ENCODE measurements at places on chromosomes 5 and 9. TPM values are rescaled to one million over a fixed set of nuclear protein-coding genes. Genes with fewer than 3 reads are reported as not detected.

The PCDHGA7 gene
- total RNA-seq: 0.31 TPM

The GDA gene
- total RNA-seq: 0.21 TPM

The AP3B1 gene
- total RNA-seq: 51.2 TPM

The AGPAT2 gene
- 2.5 TPM for total RNA-seq

The HSPA4 gene
- total RNA-seq: 359 TPM

The MARVELD2 gene
- total RNA-seq: 15.4 TPM

The CER1 gene
- total RNA-seq: not detected

The STKLD1 gene
- total RNA-seq: 2.2 TPM

The C5orf22 gene
- total RNA-seq: 21.5 TPM

The SMIM33 gene
- total RNA-seq: not detected

The PHF24 gene
- total RNA-seq: not detected

The GABRA1 gene
- not detected for total RNA-seq

The SERF1B gene
- total RNA-seq: 53.5 TPM

DNA sequence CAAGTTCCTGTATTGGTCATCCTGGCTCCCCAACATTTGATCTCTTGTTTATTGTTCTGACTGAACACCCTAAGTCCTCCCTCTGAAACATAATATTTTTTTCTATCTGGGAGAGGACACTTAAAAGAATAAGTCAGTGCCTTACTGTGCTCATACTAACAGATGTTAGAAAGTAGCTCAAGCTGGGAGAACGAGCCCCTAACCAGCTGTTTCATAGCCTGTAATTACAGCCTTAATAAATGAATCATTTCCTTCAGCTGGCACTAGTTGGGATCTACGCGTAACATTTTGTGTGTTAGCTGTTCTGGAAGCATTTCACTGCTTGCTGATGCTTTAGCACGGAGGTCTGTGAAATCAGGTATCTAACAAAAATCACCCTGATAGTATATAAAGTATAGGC is 345.9 kb upstream of the RIOK2 start:
- no peaks in the 10 kb centered on the region for H3K36me3 ChIP-seq
- H3K4me3 ChIP-seq: no peak overlapping the region
- H3K27ac ChIP-seq: no peak overlapping the region

DNA sequence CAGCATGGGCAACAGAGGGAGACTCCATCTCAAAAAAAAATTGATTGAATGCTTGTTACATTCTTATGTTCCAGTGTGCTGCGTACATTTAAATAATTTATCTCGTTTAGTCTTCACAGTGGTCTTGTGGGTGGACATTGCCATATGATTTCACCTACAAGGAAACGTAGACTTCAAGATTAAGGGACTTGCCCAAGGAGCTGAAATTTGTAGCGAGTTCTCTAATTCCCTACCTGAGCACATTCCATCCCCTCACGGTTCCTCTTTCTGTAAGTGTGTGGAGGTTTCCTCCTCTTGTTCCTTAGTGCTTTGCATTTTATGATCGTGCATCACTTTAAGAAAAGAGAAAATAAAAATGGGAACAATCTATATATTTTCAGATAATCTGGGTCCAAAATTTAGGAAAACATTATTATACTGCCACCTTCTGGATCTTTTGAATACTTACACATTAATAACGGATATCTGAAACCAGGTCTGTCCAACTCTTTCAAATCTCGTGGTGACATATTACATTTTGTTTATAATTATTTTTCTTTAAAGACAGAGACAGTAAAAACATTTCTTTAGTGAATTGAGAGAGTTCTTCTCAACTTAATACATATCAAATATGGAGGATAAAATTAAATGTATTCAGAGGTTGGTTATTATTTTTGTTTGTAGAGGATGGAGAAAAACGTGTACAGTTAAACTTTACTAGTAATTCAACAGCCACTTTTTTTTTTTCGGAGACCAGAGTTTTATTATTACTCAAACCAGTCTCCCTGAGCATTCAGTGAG is 29.9 kb upstream of the C7 start:
- no peaks in the 10 kb centered on the region for H3K27me3 ChIP-seq
- H3K4me3 ChIP-seq: no peak overlapping the region

GRCh38 chr5:9766581-9766980 is 136.4 kb upstream of the TAS2R1 start:
- no peak overlapping the region for H3K4me3 ChIP-seq
- no peak overlapping the region for H3K27ac ChIP-seq
- no peaks in the 10 kb centered on the region for H3K27me3 ChIP-seq
- DNase-seq: no peak
- no peaks in the 10 kb centered on the region for H3K36me3 ChIP-seq
- H3K4me1 ChIP-seq: no peaks in the 10 kb centered on the region

DNA sequence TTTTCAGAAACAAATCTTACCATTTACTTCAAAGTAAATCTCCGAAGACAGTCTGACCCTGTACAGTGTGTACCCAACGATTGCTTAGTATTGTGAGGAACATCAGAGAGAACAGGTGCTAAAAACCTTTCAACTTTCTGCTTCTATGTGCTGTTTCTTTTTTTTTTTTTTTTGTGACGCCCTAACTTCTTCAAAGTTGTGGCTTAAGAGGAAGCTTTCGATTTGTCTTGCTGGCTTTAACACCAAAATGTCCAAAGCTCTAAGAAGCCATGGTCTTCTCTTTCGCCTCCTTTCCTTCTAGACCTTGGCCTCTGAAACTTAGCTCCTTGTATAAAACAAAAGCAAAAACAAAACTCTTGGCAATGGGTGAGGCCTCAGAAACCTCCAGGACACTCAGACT is 1.2 kb downstream of the TNFSF8 start:
- H3K4me3 ChIP-seq: no peak overlapping the region
- no peaks in the 10 kb centered on the region for H3K36me3 ChIP-seq
- peaks cover 30% of the 10 kb centered on the region for H3K27me3 ChIP-seq
- DNase-seq: no peak

- no peaks in the 10 kb centered on the region for H3K36me3 ChIP-seq
- DNase-seq: no peak
- H3K27ac ChIP-seq: no peak overlapping the region
- no peak overlapping the region for H3K4me3 ChIP-seq
- no peaks in the 10 kb centered on the region for H3K4me1 ChIP-seq
- no peaks in the 10 kb centered on the region for H3K27me3 ChIP-seq
Measured at GRCh38 chr9:4339836-4340560, 40.1 kb upstream of the GLIS3 start.

GRCh38 chr5:17178373-17178675 is 39.1 kb upstream of the BASP1 start:
- DNase-seq: no peak
- no peaks in the 10 kb centered on the region for H3K36me3 ChIP-seq
- H3K4me3 ChIP-seq: no peak overlapping the region
- no peaks in the 10 kb centered on the region for H3K27me3 ChIP-seq
- H3K4me1 ChIP-seq: no peaks in the 10 kb centered on the region

GRCh38 chr5:135214897-135215616 is 181.0 kb upstream of the PITX1 start:
- H3K4me3 ChIP-seq: no peak overlapping the region
- no peaks in the 10 kb centered on the region for H3K27me3 ChIP-seq
- no peaks in the 10 kb centered on the region for H3K36me3 ChIP-seq
- no peak overlapping the region for H3K27ac ChIP-seq
- H3K4me1 ChIP-seq: peaks cover 13% of the 10 kb centered on the region
- DNase-seq: no peak

DNA sequence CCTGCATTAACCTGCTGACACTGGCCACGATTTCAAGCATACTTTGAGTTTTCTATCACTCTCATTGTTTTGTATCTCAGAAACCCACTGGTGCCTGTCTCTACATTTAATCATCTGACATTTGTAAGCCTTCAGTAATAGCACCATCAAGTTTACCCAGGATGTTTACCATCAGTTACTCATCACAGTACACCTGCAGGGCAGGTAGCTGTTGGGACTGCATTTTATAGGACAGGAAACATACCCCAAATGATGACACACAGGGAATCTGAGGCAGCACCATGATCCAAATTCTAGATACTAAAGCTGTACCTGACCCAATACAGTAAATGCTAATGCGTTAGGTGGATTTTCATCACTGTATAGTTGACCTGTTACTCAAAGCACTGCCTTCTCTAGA is 114.2 kb downstream of the FEM1C start:
- no peaks in the 10 kb centered on the region for H3K27me3 ChIP-seq
- no peak overlapping the region for H3K27ac ChIP-seq

DNA sequence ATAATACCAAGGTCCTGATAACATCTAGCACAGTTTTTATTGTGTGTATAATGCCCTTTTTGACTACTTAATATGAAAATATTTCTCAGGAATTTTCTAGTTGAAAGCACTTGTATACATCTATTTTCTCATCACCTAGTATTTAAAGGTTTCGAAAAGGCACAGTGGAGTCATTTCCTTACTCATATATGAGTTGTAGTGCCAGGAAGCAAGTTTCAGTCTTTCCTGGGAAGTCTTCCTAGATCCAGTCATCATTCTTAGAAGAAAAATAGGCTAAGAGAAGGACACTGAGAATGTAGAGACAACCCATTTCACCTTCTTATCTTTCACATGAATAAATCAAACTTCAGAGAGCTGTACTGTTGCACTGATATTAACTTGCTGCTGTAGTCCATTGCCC is 70.2 kb downstream of the SLC25A46 start:
- H3K4me1 ChIP-seq: no peaks in the 10 kb centered on the region
- no peak for DNase-seq
- H3K27ac ChIP-seq: no peak overlapping the region
- H3K4me3 ChIP-seq: no peak overlapping the region
- no peaks in the 10 kb centered on the region for H3K36me3 ChIP-seq

DNA sequence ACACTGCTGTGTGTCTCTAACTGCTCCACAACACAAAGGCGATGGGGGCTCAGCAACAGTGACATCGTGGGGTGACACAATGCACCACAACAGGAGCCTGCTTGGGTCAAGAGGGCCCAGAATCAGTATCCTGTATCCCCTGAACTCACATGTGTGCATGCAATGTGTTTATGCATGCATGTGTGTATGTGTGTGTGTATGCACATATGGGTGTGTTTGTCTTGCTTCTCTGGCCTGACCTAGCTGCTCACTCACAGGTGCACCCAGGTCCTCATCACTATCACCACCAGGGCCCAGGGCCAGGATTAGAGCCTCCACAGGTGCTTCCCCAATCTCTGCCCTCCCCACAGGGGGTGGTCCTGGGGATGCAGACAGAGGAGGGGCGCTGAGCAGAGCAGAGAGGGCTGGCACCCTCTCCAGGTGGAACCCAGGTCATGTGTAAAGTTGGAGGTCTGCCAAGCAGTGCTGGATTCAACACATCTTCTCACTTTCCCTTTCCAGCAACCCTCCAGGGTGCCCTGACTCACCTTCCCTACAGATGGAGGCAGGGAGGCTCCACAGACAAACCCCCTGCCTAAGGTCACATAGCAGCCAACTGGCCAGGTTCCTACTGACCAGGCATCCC is 18.1 kb upstream of the ZNF484 start:
- no peak overlapping the region for H3K4me3 ChIP-seq
- peaks cover 12% of the 10 kb centered on the region for H3K4me1 ChIP-seq
- no peak for DNase-seq
- no peaks in the 10 kb centered on the region for H3K36me3 ChIP-seq
- no peak overlapping the region for H3K27ac ChIP-seq
- H3K27me3 ChIP-seq: no peaks in the 10 kb centered on the region

DNA sequence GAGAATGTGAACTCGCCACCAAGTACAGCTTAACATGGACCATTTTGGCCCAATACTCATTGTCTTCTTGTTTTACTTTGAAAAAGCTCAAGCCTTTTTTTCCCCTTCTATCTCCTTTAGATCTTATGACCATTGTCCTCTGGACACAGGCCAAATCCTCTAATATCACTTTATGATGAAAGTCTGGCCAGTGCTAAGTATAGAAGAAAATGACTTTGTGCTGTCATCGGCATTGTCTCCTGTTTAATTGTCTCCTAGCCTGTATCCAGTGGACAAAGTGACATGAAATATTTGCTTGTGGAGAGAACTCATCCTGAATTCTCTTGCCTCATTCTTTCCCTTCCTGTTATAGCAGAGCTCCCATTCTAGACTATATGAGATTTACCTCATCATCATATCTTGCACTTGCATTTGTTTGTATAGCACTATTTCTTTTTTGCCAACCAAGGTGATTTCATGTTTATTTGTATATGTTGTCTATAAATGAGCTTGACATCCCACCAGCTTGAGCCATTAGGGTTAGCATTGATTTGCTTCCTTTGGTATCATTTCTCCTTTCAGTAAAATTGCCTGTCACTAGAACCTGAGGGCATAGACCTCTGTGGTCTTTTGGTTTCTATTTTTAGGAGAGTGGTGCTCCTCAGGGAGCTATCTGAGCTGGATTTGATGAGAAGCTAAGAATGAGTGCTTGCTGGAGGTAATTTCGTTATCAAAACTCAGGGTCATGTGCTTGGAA is 18.8 kb upstream of the TNFAIP8 start:
- H3K36me3 ChIP-seq: no peaks in the 10 kb centered on the region
- H3K4me3 ChIP-seq: no peak overlapping the region
- DNase-seq: no peak
- no peaks in the 10 kb centered on the region for H3K27me3 ChIP-seq

- peaks cover 6% of the 10 kb centered on the region for H3K36me3 ChIP-seq
- no peaks in the 10 kb centered on the region for H3K27me3 ChIP-seq
- H3K4me3 ChIP-seq: no peak overlapping the region
- no peak overlapping the region for H3K27ac ChIP-seq
- no peak for DNase-seq
Measured at GRCh38 chr5:43129161-43129560, 8.4 kb downstream of the ZNF131 start.

DNA sequence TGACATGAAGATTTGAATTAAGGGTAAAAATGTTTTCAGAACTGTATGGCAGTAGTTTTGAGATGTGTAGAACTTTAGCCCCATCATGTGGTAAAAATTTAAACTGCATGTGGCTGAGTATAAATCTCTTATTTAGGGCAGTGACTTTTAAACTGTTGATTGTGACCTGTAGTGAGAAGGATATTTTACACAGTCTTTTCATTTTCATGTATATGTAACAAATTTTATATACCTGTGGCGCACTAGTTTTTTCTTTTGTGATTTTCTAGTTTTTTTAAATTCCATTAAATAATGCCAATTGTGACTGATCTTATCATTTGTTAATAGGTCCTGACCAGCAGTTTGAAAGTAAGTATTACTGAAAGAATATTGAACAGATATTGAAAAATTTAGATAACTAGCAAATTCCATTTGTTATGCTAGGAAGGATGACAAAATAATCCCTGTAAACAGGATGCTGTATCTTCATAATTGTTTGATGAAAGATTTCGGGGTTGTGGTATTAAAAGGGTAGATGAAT is 47.2 kb downstream of the GPBP1 start:
- H3K4me3 ChIP-seq: no peak overlapping the region
- H3K27me3 ChIP-seq: no peaks in the 10 kb centered on the region
- no peak overlapping the region for H3K27ac ChIP-seq

DNA sequence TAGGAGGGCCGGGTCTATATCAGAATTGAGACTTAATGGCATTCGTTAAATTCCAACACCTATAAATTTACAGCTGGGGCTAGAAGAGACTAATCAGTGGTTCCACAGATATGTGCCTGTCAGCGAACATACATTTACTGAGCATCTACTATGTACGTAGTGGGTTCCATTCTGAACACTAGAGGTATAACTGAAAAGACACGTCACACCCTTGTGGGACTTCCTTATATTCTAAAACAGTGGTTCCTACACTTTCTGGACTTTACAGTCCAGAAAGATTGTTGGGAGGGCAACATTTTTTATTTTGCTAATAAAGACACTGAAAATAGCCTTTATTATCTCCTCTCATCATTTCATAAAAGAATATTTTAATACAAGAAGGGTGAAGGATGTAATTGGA is 140.5 kb downstream of the SCAMP1 start:
- no peak overlapping the region for H3K27ac ChIP-seq
- no peak for DNase-seq
- H3K27me3 ChIP-seq: no peaks in the 10 kb centered on the region
- peaks cover 7% of the 10 kb centered on the region for H3K36me3 ChIP-seq

Measured in HepG2 (cell line).